Hematopoietic multipotent progenitor cell treated with erythropoietin and hydrocortisone succinate and interleukin-3 and kit ligand, for 8 days (in vitro differentiated cells): ENCODE measurements at places on chromosomes 6 and 20.

DNA sequence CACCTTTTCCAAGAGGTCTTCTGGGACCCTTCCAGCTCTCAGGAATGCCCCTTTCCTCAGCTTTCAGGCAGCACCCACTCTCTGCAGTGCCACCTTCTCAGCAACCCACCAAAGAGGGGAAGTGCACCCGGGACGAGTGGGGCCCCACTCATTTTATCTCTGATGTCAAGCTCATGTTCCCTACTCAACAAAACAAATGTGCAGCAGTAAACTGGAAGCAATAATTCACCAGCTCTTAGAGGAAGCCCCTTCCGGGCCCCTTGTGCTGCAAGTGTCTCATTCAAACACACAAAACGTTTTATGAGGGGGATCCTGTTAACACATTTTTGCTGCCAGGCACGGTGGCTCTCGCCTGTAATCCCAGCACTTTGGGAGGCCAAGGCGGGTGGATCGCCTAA lies 13.6 kb downstream of the GFOD1 start:
- DNase-seq: peak; percentile 24

- DNase-seq: peak; percentile 12
Observed at GRCh38 chr6:152669895-152670294, 27.8 kb upstream of the MYCT1 start.

- DNase-seq: no peak
Observed at GRCh38 chr6:99471638-99472037, 43.6 kb downstream of the USP45 start.

GRCh38 chr20:19232997-19233794 lies 20.8 kb downstream of the SLC24A3 start:
- DNase-seq: peak; percentile 48

GRCh38 chr6:116144605-116145004 lies 18.7 kb upstream of the COL10A1 start:
- no peak for DNase-seq

GRCh38 chr20:54207743-54208547 lies at the start of gene PFDN4:
TSS of gene PFDN4 (plus strand) at chr20:54208087. CDS start at chr20:54208101, 14 bp downstream.
- DNase-seq: peak; percentile 84

DNA sequence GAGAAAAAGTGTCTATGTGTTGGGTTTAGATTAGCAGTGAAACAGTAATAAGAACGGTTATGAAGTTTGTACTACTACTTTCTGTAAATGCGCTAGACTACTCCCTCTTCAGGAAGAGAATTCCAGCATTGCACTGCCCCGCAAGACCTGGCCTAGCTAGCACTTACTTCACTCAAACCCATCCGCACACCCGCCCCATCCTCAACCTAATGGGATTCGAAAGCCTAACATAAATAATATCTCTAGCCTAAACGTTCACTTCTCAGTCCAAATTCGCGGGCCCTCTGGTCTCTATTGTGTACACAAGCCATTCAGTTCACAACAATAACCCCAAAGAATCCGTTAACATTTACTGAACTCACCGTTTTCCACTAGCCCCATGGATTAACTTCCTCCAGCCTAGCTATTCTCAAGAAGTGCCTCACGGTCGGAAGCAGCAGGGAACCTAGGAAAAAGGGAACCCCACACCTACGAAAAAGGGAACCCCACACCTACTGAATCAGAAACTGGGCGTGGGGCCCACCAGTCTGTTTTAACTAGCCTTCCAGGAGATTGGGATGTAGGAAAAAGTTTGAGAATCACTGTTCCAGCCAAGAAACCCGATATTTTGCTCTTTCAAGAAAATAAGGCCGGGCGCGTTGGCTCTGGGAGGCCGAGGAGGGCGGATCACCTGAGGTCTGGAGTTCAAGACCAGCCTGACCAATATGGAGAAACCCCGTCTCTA lies 45.4 kb upstream of the BTN3A2 start:
- no peak for DNase-seq

DNA sequence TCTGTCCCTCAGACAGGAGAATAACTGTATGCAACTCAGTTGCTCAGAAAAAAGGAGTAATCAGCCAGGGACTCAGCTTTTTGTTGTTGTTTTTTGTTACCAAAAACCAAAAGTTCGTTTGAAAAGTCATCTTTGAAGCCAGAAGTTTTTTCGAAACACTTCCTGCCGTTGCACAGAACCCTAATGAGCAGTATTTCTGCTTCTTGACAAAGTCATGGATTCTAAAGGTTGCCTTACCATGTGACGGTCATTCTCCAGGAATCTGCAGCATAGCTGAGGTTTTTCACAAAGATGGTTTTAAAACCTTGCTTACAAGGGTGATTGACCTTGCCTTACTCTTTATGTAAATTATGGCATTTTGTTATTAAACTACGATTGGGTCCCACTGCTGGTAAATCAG lies 1.9 kb downstream of the RAB32 start:
- DNase-seq: no peak

GRCh38 chr20:20836836-20837235 lies 124.4 kb upstream of the RALGAPA2 start:
- no peak for DNase-seq

DNA sequence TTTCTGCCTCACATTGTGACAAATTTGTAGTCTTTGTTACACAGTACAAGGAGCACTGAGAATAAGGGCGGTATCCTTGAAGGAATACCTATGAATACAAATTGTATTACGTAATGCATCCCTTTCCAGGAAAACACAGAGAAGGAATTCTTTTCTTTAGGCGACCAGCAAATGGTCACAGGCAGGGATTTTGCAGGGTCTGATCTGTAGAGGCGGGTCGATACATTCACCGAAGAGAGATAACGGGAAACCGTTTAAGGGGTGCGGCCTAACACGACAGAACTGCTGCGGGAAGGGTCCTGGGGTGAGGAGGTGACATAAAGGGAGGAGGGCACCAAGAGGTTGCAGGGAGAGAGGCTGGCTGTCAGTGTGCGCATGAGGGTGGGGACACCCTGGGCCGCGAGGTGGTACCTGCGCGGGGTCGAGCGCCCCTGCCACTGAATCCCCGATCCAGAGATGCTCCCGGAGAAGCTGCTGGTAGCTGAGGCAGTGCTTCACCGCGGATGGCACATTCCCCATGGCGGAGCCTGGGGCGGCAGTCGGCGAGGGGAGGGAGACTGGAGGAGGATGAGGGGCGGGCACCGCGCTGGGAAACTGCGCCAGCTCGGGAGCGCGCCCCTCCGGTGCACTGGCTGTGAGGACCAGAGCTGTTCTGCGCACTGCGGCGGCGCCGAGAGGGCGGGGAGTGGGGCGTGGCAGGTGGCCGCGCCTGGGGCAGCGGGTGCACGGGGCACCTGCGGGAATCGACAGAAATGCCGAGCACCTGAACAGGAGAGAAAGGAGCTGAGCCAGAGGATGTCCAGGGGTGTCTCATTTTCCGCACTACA lies at the start of gene HMGCLL1:
HMGCLL1 (minus strand) TSS at position 656 of the 827 bp plus-strand sequence; CDS start at position 519, 137 bp downstream.
- DNase-seq: no peak

DNA sequence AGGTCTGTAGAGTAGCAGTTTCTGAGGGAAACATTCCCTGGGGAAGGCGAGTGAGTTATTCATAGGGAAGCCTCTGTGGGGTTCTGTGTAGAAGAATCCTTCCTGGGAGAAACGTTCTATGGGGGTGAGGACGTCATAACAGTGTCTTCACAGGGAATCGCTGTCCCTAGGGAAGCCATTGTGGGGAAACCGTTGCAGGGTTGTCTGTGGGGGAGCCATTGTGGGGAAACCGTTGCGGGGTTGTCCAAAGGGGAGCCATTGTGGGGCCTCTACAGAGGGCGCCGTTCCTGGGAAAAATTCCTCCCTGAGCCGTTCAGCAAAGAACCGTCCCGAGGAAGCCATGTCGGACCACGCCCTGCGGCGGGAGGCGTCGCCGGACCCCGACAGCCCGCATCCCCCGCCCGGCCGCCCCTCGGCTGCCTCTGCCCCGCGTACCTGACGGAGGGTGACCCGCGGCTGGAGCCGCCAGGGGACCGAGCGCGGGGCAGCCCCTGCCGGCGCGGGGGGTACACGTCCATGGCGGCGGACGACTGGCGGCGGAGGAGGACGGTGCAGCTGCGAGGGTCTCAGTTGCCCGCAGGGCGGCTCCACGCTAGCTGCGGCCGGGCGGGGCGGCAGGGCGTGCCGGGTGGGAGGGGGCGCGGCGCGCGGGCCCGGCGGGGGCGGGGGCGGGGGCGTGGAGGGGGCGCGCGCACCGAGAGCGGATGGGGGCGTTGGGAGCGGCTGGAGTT lies at the start of gene DNAAF9:
DNAAF9 (minus strand) TSS at position 630 of the 731 bp plus-strand sequence; CDS start at position 518, 112 bp downstream.
- DNase-seq: peak; percentile 46

DNA sequence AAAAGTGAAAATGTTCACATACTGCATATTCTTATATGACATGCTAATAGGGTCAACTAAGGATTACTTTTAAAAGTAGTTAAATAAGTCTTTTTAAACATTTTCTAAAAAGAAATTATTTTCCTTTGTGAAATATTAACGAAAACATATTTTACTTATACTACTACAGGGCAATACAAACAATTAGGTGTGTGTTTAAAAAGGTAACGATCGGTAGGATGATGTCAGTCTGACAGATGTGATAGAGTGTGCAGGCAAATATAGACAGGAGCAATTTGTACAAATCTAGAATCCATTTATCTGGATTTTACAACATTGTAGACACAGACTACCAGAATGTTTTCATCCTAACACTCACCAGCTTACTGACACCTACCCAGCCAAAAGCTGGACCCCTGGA lies 257.5 kb downstream of the FOXC1 start:
- no peak for DNase-seq

DNA sequence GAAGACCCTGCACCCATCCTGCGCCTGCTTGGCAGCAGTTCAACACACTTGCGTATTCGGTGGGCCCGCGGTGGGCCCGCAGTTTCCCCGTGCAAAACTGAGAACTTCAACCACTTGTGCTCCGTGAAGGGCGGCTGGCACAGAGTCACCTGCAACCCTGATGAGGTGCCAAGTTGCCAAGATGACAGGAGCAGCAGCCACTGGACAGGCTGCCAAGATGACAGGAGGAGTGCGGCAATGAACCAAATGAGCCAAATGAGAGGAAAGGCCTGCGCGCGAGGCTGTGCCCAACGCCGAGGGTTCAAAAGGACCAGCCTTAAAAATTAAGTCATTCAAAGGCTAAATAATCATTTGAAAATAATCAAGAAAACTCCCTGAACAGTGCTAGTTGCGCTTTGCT lies 20.1 kb downstream of the DIDO1 start:
- no peak for DNase-seq

DNA sequence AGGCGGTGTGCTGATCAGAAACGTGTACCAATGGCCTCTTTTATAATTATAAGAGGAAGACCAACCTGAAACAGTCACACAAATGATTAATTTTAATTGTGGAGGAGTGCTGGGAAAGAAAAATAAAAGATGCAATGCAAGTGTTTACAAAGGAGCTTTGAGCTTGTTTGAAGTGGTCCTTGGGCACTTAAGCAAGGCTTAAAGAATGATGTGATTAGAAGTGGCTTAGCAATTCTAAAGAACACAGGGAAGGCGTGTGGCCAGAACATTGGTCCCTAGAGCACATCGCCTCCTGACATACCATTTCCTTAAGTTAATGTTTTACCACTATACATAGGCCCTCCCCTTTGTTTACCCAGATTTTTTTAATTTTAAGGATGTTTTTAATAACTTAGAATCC lies 26.1 kb downstream of the PTPN1 start:
- no peak for DNase-seq

DNA sequence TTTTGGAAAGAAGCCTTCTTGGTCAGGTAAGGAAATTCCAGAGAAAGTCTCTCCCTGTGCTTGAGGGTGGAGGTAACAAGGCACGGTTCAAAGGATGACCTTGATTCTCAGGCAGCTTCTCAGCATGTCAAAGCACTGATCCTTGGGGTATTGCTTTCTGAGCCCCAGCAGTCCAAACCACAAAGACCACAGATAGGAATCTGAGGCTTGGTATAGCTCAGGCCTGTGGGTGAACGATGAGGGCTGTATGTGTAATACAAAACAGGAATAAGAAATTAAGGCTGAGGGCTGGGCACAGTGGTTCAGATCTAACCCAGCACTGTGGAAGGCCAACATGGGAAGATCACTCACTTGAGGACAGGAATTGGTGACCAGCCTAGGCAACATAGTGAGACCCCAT lies 70.2 kb upstream of the SLC22A1 start:
- DNase-seq: peak; percentile 71

- DNase-seq: no peak
Observed at GRCh38 chr6:97123652-97124051, 159.4 kb downstream of the MMS22L start.

DNA sequence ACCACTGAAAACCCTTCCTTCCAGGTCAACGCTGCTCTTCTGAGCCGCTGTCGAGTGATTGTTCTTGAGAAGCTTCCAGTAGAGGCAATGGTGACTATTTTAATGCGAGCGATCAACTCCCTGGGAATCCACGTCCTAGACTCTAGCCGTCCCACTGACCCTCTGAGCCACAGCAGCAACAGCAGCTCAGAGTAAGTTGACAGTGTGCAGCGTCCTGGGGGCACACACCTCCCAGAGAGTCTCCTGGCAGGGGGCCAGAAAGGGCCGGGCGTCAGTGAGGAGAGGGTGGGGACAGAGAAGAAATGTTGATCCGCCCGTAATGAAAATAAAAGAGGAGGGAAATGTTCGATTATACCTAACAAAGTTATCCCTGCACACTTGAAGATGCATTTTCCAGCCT lies 5.0 kb downstream of the WRNIP1 start:
- DNase-seq: peak; percentile 91

DNA sequence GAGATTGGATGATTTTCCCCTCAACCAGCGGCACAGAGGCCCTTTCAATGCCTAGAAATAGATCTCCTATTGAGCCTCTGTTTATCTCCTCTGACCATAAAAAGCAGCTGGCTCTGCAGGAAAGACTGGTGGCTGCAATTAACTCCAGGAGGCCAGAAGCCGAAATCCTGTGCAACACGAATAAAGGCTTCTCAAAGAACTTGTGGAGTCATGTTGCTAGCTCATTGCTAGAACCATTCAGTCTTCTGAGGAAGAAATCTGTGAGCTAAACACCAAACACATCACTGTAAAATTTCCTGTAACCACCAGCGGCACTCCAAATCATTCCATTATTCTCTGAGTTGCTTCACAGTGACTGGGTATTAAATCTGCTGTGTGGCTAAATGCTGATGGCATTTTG lies 49.1 kb upstream of the TPD52L1 start:
- no peak for DNase-seq

- peak; percentile 90 for DNase-seq
Observed at GRCh38 chr6:20188630-20189075, 23.6 kb downstream of the MBOAT1 start.

GRCh38 chr6:18078866-18079265 lies 43.6 kb downstream of the NHLRC1 start:
- DNase-seq: no peak

GRCh38 chr6:149248693-149249369 lies 68.7 kb upstream of the TAB2 start:
- DNase-seq: peak; percentile 47

DNA sequence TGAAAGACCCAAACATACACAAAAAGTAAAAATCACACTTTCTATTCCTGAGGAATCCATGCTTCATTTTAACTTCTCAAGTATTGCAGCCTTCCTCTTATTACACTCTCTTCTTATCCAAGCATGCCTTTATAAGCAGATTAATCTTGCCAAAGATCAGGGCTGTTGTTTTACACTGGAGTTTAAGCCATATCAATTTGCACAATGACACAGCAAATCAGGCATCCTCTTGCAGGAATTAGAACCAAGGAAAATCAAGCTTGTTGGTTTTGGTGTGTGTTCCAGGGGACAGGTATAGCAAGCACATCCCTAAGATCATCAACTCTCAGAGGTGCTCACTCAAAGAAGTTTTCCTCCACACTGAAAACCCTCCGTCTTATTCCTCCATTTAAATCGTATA lies 69.5 kb downstream of the CYP39A1 start:
- no peak for DNase-seq
